ENCODE measurements at places on chromosomes 1 and 21.

GRCh38 chr1:183185941-183186490, at the start of gene LAMC2:
LAMC2 (plus strand) TSS chr1:183186264; CDS start chr1:183186353, 89 bp downstream.
- DNase-seq, result peak; percentile 93

- DNase-seq, result no peak
These were observed 200.8 kb upstream of the VAMP3 start for GRCh38 chr1:7570311-7570710.

GRCh38 chr1:239939602-239940001, 152.1 kb upstream of the FMN2 start:
- DNase-seq, result no peak

- DNase-seq, result peak; percentile 87
These were observed 686 bp upstream of the ZNF281 start for GRCh38 chr1:200410566-200410878.

DNA sequence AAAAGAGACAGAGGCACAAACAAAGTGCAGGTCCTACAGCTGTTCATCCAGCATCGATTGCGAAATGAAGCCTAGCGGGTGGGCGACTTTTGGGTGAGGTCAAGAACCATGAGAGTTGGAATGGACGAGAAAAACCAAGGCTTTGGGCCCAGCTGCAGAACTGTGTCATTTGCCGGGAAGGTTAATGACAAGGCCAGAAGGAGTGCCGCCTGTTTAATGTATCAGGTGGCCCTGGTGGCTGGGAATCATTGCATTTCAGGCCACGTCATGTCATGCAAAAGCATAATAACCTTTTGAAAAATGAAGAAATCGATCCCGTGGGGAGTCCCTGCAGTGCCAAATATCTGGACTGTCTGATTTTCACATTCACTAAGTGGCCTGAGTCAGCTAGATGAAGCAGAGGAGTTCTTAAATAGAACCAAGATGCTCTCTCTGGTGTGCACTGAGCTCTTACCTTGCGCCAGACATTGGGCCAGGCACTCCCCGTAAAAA, 8.1 kb upstream of the RCC2 start:
- no peak for DNase-seq

DNA sequence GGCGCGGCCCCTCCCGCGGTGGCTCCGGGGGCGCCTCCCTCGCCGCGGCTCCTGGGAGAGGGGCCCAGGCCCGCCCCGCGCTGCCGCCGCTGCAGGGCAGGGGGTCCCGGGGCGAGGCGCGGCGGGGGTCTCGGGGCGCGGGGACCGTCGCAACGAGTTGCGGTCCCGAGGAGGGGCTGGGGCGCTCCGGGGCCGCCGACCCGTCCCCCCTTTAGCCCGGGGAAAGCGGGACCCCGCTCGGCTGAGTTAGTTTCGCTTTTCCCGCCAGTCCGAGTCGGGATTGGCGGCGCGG, 493 bp downstream of the SPSB1 start:
- DNase-seq, result no peak

- DNase-seq, result peak; percentile 68
These were observed 28.4 kb downstream of the AK2 start for GRCh38 chr1:33008051-33008914.

All from PC-3 (cell line).